ENCODE measurements at places on chromosomes 1 and 21.

- no peak for DNase-seq
Observed at GRCh38 chr21:43919871-43920801, 55.1 kb downstream of the AGPAT3 start.

GRCh38 chr1:233719655-233720341 is 105.9 kb downstream of the KCNK1 start:
- DNase-seq = no peak

- DNase-seq = no peak
Observed at GRCh38 chr1:111723091-111723806, 15.9 kb downstream of the INKA2 start.

DNA sequence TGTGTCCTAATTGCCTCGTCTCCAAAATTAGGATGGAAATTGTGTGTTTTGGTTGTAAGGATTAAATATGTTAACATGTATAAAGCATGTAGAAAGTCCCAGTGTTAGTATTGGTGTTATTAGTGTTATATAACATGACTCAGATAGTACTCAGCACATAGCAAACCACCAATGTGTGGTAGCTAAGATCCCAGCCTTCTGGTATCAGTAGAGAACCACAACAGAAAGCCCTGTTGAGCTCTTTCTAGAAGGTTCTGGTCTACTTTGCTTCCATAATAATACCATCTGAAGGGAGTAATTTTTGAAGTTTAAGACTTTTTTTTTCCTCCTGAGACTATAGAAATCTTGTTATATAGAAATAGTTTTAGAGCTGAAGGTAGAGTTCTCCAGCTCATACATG is 259.3 kb upstream of the SGIP1 start:
- DNase-seq = no peak

DNA sequence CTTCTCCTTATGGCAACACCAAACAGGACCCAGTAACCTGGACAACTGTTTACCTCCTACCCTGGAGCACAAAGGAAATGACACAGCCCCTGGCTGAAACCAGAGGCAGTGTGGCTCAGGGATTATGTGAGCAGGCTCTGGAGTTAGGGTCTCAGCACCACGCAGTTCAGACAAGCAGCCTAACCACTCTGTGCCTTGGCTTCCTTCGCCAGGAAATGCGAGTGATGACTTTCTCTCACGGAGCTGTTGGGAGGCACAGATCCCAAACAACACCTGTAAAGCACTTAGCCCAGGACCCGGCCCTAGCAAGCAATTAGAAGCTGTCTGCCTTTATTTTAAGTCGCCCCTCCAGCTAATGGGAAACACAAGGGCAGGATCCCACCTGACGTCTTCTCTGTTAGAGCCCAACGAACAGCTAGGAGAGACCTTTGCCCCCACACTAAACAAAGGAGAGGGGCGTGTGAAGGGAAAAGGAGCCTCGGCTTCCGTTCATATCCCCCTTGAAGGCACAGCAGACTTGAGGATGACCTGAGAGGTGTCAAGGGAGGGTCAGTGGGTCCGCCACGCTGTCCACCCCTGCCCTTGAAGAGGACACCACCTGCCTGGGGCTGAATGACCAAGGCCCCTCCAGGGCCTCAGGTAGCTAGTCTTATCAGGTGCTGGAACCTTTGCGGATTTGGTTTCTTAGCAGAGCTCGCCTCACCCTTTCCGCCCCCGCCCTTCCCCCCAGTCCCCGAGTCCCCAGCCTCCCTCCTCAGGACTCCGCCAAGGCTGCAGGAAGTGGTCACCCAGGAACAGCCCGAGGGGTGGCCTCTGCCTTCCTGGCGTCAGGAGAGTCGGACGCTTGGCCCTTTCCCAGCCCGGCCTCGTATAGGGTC is 860 bp downstream of the TMEM63A start:
- DNase-seq = no peak

GRCh38 chr1:207897188-207897587 is 13.7 kb downstream of the CD34 start:
- DNase-seq = no peak

GRCh38 chr1:30750731-30751291 is 6.8 kb downstream of the LAPTM5 start:
- no peak for DNase-seq

GRCh38 chr1:229139331-229140118 is 131.4 kb upstream of the RAB4A start:
- DNase-seq = no peak

- no peak for DNase-seq
Observed at GRCh38 chr1:25640646-25641328, 24.2 kb downstream of the MAN1C1 start.

DNA sequence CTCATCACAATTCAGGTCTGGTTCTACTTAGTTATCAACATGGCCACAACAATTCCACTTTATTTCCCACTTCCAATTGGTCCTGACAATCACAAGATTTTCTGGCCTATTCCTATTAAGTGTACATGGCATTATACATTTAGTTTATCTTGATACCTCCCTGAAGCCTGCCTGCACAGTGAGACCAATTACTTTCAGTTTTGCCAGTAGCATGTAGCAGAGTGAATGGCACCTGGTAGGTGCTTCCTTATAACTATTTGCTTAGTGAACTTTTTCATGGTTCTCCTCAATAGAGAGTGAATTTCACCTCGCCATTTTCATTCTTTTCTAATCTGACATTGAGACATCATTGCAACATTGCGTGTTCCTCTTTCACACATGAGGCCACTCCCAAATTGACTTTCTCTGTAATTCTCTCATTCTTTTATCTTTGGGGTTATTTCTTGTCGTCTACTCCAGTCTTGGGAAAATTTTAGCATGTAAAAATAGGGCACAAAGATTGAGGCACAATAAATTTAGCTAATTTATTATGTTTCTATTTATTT is 124.3 kb downstream of the DISC1 start:
- DNase-seq = no peak

- DNase-seq = no peak
Observed at GRCh38 chr21:26850116-26850643, 5.0 kb upstream of the ADAMTS1 start.

DNA sequence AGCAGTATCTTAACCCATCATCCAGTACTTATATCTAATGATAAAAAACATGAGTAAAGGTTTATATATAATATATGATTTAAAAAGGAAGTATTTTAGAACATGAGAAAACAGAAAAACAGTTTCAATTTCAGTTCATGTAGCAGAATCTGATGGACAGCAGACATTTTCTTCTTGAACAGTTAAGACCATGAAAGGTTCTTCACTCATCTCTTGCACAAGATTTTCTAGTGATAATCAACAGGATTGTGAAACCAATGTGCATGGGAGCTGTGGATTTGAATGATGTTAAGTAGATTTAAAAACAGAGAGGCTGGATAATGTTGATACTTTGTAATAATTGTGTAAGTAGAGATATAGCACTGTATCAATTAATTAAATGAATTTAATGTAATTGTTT is 1297.6 kb downstream of the BRINP3 start:
- no peak for DNase-seq

GRCh38 chr1:155574077-155574476 is 11.5 kb upstream of the ASH1L start:
- DNase-seq = no peak

DNA sequence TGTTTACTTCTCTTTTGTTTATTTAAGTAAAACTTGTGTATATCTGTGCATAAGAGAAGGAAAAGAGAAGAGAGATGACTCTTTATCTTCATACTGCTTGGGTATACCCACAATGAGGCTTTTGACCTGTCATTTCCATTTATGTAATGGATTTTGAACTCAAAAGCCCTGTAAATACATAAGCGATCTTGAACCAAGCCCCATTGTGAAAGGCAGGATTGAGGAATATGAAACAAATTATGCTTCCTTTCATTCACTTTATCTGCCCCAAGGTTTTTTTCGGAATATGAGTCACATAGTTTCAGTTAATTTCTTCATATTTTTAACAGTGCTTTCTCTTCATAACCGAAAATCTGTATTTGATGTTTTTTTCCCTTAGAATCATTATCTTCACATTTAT is 21.4 kb downstream of the CNST start:
- DNase-seq = no peak

DNA sequence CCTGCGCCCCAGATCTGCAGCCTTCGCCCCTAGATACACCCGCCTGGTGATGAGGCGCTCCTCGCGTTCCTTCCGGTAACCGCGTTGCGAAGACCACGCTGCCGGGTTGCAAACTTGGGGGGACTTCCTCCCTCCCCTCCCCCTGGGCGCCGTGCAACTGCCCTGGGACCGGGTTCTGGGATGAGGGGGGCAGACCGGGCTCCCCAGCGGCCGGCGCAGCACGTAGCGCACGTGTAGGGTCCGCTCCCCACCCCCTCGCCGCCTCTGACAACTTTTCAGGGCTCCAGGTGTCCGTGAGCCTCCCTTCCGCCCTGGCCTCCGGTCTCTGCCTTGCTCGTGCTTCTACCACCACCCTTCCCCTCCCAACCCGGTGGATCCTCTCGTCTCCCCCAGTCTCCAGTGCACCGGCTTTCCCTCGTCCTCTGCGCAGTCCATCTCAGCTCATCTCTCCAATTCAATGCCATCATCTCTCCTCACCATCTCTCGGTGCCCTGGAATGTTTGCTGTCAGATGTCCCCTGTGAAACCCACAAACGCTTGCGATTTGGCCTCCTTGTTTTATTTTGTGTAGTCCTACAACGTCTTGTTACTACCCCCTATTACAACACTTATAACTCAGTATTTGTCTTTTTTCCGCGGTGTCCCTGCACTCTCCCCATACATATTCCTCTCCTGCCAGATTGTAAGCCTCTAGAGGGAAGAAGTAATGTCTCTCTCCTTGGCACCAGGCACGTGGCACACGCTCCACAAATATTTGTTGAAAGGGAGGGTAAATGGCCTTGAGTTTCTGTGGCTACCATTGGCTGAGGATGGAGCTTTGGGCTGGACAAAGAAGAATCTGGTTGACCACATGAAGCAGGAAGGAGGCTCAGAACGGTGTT is 782 bp downstream of the PCAT6 start:
- no peak for DNase-seq

GRCh38 chr21:27061770-27062169 is 94.9 kb upstream of the ADAMTS5 start:
- DNase-seq = no peak

- no peak for DNase-seq
Observed at GRCh38 chr1:81876901-81877733, 76.4 kb downstream of the ADGRL2 start.

- no peak for DNase-seq
Observed at GRCh38 chr1:232517204-232517603, 112.7 kb downstream of the SIPA1L2 start.

- DNase-seq = no peak
Observed at GRCh38 chr1:36380143-36380619, 5.5 kb downstream of the STK40 start.

GRCh38 chr1:33898406-33898805 is 34.5 kb downstream of the HMGB4 start:
- no peak for DNase-seq
